CD4-positive, alpha-beta T cell treated with Interleukin-4 for 4 hours (primary cell): ENCODE measurements at places on chromosomes 7 and 10.

DNA sequence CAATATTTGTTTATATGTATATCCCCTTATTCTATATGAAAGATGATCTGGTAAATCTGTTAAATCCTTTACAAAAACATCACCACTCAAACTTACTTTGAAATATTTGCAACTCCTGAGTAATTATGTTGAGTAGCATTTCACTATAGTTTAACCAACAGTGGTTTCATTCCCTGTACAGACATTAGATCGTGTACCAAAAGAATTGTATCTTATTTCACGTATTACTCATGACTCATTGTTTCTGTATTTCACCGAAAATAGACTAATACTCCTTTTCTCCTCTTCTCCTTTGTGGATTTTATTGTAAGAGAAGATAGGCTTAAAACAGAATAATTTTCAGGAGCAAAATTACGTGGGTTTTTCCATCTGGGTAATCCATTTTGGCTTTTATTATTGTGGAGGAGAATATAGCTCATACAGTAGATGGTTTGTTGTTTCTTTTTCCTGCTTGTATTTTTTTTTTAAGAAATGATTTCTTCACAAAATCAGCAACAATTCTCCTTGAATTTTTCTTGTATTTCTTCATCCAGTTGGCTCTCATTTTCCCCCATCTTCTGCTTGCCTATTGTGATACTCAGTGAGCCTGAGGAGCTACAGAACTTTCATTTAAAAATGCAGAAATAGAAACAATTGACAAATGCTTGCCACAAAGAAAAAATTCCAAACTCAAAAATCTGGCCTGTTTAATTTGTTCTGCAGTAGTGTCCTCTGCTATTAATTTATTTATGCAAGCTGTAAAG is 90.6 kb upstream of the OIT3 start:
- DNase-seq = no peak

GRCh38 chr10:103416436-103417147 is 20.2 kb downstream of the PDCD11 start:
- DNase-seq = peak; percentile 68

GRCh38 chr10:20745556-20746375 is 151.3 kb downstream of the NEBL start:
- DNase-seq = no peak

DNA sequence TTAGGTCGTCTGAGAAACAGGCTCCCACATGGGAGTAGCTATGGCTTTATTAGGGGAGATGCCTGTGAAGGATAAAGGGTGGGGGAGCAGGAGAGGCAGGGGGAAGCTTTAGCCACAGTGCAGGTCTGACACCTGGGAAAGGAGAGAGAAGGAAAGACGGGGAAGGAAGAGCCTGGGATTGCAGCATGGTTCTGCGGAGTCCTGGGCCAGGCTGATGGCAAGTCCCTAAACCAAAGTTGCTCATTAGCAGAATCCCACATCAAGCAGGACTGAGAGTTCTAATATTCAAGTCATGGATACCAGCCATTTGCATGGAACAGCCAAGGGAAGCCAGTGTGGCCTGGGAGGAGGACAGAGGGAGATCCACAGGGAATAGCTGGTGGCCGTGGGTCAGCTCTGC is 414.8 kb downstream of the RPS24 start:
- no peak for DNase-seq

DNA sequence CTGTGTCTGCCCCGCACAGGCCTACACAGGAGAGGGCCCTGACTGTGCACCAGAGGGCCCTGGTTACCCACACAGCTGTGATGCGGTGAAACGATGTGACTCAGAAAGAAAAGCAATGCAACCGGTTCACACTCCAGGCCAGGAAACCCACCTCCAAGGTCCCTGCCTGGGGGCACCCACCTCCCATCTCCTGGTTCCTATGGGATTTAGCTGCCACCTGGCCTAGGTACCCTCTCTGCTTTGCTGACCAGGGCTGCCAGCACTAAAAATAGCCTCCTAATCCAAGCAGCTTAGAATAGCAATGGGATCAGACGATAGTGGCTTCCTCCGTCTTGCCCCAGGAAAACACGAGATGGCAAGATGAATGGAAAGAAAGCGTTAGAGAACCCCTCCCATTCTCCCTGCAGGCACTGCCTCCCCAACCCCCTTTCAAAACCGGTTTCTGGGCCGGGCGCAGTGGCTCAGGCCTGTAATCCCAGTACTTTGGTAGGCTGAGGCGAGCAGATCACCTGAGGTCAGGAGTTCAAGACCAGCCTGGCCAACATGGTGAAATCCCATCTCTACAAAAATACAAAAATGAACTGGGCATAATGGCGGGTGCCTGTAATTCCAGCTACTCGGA is 12.4 kb downstream of the RBP3 start:
- no peak for DNase-seq

- DNase-seq = no peak
Observed at GRCh38 chr10:75708060-75708459, 276.6 kb downstream of the LRMDA start.

DNA sequence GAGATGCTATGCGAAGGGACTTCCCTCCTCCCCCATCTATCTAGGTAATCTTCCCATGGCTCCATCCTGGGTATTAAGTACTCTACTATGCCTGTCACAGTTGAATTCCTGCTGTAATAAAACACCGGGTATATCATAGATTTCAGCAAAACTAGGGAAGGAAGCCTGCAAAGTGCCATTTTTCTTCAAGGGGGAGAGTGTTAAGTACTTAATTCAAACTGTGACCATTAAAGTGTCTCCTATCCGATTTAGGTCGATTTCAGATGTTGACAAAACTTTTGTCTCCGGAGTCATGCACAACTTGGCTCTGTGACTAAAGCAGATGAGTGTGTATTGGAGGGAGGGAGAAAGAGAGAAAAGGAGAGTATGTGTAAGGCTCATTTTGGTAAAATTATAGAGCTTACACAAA is 4.6 kb downstream of the HOXA4 start:
- DNase-seq = no peak

GRCh38 chr7:41578700-41579099 is 124.2 kb downstream of the INHBA start:
- no peak for DNase-seq

DNA sequence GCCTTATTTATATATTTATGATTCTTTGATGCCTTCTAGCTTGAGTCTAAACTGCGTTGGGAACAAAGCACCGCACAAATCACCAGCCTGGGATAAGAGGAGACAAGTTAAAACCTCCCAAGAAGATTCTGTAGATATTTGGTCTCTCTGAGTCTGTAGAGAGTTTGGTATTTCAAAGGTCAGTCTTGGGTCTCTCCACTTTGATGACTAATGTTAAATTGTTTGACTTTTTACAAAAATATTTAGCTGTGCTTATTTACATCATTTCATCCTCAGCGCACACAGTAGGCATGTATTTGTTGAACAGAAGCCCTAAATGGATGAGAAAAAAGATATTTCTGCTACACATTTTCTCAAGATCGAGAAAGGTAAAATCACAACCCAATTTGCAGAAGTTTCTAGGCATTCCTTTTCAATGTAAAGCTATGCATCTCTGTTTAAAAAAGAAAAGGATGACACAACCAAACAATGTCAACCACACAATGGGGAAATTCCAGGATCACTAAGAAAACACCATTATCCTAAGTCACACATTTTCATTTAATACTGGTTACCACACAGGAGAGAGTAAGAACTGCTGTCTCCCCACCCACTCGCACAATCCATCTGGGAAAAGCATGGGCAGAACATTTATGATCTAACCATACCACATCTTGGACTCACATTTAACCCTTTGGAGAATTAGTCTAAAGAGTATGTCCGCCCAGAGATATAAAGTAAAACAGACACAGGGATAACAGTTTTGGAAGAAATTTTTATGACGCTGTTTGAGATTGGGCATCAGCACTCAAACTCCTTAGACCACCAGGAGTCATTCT is 4.4 kb downstream of the CDK6 start:
- DNase-seq = peak; percentile 37
